ENCODE measurements at places on chromosomes 1 and 21. TPM values are rescaled to one million over a fixed set of nuclear protein-coding genes. Genes with fewer than 3 reads are reported as not detected.

The TMEM63A gene
- 17.1 TPM for polyA plus RNA-seq

- DNase-seq, result no peak
Measured at GRCh38 chr21:42188663-42189062, 30.3 kb upstream of the ABCG1 start.

The KRTAP12-2 gene
- not detected for polyA plus RNA-seq

The PPIAL4G gene
- not detected for polyA plus RNA-seq

The OR14A2 gene
- polyA plus RNA-seq, result not detected

GRCh38 chr1:33346533-33346926 is 25.6 kb upstream of the A3GALT2 start:
- no peak for DNase-seq

- DNase-seq, result no peak
Measured at GRCh38 chr1:202578565-202578964, 131.7 kb downstream of the SYT2 start.
